ENCODE measurements at places on chromosomes 4 and X.

DNA sequence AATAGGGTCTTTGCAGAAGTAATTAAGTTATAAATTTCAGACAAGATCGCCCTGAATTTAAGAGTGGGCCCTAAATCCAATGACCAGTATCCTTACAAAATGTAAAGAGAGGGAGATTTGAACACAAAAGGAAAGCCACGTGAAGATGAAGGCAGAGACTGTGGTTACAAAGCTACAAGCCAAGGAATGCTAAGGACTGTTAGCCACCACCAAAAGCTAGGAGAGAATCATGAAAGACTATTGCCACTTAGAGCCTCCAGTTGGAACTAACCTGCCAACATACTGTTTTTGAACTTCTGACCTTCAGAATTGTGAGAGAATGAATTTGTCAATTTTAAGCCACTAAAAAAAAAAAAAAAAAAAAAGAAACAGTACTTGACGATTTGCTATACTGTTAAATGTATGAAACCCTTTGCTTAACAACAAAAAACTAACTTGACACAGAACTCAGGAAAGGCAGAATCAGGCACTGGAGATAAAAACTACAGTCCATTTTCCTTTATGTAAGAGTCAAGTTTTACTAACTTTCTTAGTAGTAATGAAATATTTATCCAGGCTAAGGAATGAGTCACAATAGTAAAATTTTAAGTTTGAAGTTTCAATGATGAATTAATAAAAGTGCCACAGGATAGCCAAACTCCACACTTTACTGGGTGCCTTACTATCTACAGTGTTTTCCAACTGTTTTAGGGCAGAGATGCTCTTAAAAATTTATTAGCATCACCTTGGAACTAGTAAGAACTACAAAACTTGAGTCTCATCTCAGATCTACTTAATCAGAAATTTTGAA lies 25.1 kb downstream of the DHX15 start:
- DNase-seq: no peak

GRCh38 chrX:21638311-21638710 lies 19.8 kb downstream of the KLHL34 start:
- no peak for DNase-seq

DNA sequence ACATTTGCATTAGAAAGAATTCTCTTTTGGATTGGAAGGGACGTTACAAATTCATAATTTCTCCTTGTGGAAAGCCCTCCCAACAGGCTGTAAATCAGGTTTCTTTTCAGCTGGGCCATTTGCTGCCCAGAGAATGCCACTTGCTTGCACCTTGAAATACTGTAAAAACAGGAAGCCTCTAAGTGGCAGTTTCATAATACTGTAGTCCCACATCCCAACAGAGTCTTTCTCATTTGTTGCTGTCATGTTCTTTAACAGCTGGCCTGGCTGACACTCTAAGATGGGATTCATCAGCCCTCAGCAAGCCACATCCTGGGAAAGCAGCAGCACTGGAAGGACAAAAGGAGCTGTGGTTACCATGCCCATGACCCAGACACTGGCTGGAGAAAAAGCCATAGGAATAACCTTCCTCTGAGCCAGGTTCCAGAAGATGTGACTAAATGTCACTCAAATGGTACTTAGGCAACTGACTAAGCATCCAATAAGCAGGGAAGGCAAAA lies 221.9 kb upstream of the MBNL3 start:
- no peak for DNase-seq

- DNase-seq: no peak
Measured at GRCh38 chrX:128504496-128504895, 452.3 kb upstream of the ACTRT1 start.

DNA sequence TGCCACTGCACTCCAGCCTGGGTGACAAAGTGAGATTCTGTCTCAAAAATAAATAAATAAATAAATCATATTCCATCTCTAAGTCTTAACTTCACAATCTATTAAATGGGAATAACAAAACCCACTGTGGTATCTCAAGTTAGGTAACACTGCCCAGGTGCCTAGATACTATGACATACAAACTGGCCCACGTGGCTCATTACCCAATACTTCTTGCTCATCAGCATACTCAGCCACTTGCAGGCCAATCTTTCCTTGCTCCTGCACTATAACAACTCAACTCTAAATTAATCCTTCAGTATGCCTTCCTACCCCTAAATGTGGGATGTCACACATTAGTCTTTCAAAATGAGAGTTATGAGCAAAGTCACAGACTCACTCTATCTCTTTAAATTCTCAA lies 230.1 kb downstream of the OPHN1 start:
- no peak for DNase-seq

DNA sequence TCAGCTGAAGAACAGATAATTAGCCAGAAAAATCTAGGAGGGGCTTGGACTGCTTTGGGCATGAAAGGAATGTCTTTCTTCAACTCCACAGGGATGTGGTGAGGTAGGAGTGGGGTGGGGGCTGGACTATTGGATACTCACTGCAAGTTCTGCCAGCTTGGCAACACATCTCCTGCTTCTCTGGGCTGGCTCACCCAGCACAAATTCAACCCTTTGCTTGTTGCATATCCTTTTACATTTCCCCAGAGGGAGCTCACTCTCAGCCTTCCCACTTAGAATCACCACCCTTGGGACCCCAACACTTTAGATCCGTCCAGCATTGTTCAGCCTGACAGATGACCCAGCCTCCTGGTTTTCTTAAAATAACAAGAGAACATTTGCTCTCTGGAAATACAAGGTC lies 120.6 kb downstream of the KDR start:
- DNase-seq: no peak

GRCh38 chr4:149296503-149296902 lies 519.1 kb downstream of the IQCM start:
- DNase-seq: no peak

DNA sequence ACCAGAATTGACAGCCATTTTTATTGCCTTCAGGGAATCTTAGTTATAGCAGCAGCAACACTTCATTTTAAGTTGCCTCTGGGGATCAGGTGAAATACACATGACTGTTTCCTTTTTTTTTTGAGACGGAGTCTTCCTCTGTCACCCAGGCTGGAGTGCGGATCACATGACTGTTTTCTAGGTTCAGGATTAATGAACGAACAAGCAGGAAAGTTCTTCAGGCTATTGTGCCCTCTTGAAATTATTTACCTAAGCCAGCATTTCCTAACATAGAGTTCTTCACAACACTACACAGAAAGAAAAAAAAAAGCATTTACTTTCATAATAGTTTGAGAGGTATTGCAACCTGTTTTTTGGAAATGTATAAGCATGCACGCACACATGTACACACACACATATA lies 2032.8 kb downstream of the PCDH7 start:
- DNase-seq: no peak

GRCh38 chr4:127311924-127312323 lies 320.8 kb upstream of the INTU start:
- DNase-seq: no peak

- no peak for DNase-seq
Measured at GRCh38 chrX:65241059-65241721, 264.9 kb upstream of the ZC4H2 start.

GRCh38 chrX:25015486-25016360 lies at the start of gene ARX:
ARX (minus strand) TSS chrX:25015965; CDS start chrX:25015737, 228 bp downstream.
- no peak for DNase-seq

DNA sequence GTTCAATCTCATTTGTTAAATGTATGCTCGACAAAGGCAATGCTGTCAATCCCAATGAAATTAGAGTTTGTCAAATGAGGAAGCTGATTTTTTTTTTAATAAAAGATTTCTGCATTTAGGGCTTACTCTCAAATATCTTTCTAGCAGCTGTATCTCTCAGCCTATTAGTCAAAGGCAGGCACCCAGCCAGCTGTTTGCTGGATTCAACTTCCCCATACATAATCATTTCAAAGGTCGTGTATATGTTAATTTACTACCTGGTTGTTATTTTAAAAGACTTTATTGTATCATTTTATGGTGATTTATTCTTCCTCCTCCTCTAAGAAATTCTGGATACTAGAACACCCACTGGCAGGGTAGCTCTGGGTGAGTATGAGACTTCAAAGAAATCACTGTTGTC lies 27.1 kb downstream of the RAI2 start:
- DNase-seq: no peak

DNA sequence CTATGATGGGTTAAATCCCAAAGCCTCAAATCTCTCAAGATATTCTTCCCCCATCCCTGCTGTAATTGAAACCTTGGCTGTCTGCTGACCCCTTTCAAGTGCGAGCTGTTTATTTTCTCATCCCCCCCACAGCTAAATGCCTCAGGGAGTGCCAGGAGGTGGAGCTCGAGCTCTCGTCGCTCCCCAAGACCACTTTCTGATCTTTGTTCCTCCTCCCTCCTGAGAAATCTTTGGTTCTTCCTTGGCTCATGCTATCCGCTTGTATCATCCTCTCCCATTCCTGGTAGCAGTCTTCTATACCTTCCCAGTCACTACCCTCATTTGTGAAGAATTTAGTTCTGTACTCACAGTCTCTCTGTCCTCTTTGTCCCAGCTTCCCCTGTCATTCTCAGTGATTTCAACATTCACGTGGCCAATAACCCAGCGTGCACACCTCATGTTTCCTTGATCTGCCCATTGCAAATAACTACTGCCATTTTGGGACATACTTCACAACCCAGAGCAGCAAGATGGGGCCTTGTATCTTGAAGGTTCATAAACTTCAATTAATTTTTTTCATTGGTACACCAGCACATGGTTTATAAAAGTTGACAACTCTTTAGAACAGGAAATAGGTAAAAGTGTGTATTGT lies 9.2 kb upstream of the SLC25A43 start:
- DNase-seq: no peak

- no peak for DNase-seq
Measured at GRCh38 chrX:79524642-79525041, 157.5 kb upstream of the ITM2A start.

- DNase-seq: no peak
Measured at GRCh38 chr4:114251020-114251419, 271.6 kb upstream of the ARSJ start.

DNA sequence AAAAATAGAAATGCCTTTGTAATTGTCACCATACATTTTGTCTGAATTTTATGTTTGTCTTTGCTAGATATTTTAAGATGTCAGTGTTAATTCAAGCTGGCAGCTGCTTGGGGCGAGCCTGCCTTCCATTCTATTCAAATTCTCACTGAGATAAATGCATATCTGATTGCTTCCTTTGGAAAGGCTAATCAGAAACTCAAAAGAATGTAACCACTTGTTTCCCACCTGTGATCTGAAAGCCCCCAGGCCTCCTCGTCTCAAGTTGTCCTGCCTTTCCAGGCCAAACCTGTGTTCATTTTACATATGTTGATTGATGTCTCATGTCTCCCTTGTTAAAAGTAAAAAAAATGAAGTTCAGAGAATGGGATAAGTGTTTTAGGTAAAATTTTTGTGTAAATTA lies 318.7 kb upstream of the TECRL start:
- DNase-seq: no peak

All from activated CD4-positive, alpha-beta T cell treated with anti-CD3 and anti-CD28 coated beads, Interleukin-2, amount 50 U/mL, for 4 hours (primary cell).